ENCODE measurements at places on chromosomes 3 and 15.

DNA sequence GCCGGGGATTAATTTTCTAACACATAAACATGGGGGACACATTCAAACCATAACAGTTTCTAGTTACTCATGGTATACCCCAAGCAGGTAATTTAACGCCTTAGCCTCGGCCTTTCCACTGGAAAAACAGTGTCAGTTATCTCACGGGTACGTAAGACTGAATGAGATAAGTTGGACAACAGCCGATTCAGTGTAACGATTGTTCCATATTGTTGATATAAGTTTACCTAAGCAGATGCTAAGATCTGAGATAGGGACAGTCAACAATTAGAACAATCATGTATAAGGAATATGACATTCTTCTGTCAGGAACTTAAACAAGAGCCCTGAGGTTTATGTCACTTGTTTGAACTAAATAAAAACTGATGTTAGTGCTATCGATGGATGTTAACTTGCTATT is 130.8 kb downstream of the GHSR start:
- no peak for DNase-seq

DNA sequence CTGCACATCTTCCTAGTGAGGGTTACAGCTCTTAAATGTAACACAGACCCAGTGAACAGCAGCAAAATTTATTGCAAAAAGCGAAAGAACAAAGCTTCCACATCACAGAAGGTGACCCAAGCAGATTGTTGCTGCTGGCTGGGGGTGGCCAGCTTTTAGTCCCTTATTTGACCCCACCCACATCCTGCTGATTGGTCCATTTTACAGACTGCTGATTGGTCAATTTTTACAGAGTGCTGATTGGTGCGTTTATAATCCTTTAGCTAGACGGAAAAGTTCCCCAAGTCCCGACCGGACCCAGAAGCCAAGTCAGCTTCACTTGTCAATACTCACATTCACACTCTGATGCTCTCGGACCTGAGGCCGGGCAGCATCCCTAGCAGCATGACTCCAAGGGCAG is 154.5 kb upstream of the ATP10A start:
- no peak for DNase-seq

GRCh38 chr3:140394488-140395133 is 283.3 kb upstream of the TRIM42 start:
- no peak for DNase-seq

DNA sequence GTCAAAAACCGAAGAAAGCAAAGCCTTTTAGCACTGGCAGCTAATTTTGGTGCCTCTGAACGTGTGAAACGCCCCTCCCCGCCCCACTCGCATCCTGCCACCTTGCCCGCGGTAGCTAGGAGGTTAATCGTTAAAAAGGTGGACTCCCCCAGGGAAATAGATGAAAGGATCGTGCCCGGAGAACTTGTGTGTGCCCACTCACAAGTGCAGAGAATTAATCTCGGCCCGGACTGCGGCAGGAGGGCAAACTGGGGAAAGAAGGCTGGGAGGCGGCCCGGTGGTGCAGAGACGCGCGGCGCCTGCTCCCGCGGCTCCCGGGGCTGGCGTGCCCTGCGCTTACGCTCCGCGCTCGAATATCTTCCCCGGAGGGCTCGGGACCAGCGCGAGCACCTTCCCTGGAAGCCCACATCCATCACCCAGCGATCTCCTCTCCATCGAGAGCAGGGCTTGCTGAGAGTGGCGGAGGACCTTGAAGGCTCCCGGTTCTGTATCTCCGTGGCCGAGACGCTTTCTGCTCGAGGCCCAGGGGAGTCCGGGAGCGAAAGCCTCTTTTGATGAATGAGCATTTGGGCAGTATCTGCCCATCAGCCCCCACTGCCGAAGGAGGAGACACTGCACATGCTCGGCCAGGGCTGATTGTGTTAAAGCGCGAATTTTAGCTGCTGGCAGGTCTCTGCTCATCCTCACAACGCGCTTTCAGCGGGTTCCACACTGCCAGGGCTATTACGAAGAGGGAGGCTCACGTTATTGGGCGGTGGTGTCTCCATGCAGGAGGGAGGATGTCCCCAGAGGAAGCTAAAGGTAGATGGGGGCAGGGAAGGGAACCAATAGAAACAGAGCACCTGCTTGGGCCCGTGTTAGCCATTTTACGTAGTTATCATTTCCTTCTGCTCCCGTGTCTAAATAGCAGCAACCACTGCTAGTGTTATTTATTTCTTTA is 1.3 kb upstream of the SPTSSB start:
- no peak for DNase-seq

- no peak for DNase-seq
Observed at GRCh38 chr3:74165211-74165610, 449.2 kb downstream of the CNTN3 start.

GRCh38 chr3:7282988-7283387 is 422.1 kb downstream of the GRM7 start:
- no peak for DNase-seq

DNA sequence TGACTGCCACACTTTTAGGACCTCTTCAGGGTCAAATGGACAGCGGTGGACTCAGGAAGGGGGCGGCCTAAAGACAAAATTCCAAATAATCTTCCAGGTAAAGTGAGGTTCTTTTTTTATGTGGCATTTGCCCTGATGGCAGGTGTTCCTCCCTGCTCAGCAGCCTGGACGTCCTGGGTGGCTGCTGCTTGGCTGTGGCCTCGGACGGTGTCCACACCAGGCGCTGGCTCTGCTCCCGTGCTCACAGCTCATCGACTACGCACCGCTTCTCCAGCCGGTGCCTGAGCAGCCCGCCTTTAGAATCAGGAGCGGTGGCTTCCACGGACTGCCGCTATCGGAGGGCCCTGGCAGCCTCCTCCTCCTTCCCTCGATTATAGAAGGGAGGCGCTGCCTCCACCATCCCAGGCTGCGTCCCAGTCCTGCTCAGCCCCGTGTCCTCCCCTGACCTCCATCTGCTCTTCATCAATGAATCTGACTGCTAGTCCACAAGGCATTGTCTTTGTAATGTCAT is 41.9 kb downstream of the PCSK6 start:
- no peak for DNase-seq

DNA sequence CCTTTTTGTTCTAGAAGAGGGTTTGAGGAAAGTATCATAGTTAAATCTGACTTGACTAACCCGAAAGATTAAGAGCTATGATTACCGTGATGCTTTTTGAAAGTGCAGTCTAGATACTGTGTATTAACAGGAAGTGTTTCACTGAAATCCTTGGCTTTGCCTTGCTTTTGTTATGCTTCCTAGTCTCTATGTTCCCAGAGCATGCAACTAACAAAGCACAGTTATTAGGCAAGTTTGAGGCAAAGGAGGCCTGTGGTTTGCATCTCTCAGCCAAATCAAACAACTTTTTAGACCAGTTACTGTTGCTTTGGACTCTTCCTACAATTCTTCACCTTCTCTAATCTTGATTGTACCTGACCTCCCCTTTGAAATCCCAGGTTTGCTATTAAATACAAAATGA is 3.9 kb downstream of the LXN start:
- no peak for DNase-seq

DNA sequence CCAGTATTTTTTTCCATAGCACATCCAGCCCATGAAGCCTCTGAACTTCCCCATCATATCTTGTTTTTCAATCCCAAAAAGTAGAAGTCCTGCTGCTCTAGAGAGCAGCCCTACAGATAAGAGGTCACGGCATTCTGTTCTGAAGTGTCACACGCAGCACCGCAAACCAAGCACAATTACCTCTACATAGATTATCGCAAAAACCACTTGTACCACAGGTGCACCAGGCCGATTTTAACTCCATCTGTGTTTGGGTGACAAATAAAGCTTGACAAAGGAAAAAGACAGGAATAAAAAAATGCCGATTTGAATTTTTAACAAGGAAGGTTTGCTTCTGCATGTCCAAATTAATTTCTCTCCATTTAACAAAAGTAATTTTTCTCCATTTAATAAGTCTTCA is 113.7 kb downstream of the MYO5A start:
- no peak for DNase-seq

GRCh38 chr3:7744850-7745249 is 756.8 kb upstream of the LMCD1 start:
- no peak for DNase-seq

DNA sequence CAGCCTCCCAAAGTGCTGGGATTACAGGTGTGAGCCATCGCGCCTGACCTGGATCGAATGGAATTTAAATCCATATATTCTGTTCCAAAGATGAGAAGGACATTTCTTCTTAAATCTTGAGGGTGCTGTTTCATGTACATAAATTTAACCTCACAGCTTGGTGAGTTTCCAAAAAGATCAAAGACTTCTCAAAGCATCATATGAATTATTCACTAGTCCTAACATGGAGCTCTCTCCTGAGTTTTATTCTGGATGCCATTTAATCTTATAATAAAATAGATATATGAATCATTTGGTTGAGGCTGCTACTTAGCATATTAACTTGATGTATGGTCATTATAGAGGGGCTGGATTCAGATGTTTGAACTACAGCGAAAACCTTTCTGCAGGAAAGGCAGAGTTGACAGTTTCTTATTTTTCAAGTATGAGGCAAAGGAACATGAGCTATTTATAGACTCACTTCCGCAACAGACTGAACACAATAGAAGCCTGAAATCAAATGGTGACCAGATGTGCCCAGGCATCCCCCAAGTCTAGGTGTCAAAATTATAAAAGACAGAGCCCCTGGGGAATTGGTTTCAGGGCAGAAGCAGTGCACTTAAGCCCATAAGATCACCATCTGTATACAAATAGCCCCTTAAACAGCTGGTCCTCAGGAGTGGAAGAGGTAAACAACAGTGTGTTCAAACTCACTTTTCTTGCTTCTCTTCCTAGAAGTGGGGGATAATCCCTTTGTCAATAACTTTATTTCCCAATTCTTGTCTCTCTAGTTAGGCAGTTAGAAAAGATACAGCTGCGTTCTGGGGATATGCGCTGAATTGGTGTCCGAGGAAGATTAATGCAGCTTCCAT is 29.7 kb downstream of the STARD9 start:
- no peak for DNase-seq

DNA sequence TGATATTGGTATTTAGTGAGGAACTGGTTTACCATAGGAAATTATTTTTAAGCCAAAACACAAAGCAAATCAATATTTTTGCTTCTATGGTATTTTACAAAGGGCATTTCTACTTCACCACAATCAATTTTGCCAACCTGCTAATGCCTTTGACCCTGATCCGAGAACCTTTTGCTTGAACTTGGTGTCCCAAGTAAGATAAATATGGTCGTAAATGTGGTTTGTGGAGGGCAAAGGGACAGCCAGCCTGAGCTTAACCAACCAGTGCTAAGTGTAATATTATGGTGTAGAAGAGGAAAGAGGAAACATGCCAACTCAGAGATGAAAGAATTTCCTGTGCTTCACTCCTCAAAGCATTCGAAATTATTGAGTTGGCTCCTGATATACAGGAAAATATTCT is 148.4 kb downstream of the C3orf38 start:
- DNase-seq, result no peak

- no peak for DNase-seq
Observed at GRCh38 chr15:38300395-38300794, 47.8 kb downstream of the SPRED1 start.

- DNase-seq, result no peak
Observed at GRCh38 chr3:94159062-94159828, 96.4 kb downstream of the NSUN3 start.

GRCh38 chr3:20511863-20512505 is 326.0 kb upstream of the SGO1 start:
- DNase-seq, result peak; percentile 32

DNA sequence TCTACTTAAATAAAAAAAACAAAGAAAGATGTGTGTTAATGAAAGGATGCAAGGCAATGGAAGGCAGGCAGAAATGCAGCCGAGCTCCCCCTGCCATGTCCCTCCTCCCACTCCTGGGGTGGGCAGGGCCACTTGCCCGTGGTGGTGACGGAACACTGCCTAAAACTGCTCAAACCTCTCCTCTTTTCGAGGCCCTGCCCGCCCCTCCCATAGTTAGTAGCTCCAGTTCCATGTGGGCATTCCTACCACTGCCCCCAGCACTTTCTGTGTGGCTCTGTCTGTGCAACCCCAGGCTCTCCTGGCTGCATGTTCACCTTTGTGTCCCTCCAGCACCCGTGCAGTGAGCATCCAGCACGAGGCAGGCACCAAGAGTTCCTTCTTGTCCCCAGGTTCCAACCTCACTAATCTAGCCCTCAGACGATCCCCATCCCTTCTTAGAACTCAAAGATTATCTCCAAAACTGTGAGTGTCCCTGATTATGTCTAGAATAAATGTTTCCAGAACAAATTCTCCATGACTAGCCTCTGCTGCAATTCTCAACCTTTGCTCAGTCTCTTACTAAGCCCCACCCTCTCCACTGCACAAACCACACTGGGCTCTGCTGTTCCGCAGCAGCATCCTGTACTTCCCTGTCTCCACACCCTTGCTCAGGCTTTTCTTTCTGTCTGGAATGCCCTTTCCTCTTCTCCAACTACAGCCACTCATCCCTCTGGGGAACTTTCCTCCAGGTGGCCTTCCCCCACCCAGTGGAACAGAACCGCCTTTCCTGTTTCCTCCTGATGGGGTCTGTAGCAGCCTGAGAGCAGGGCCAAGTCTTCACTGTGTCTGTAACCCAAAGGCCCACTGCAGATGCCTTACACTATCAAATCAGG is 32.6 kb upstream of the SPTBN5 start:
- no peak for DNase-seq

GRCh38 chr15:59453474-59454215 is 15.7 kb downstream of the FAM81A start:
- DNase-seq, result no peak

- DNase-seq, result no peak
Observed at GRCh38 chr3:56811546-56812202, 9.9 kb upstream of the ARHGEF3 start.

GRCh38 chr3:31219131-31219843 is 313.4 kb upstream of the STT3B start:
- no peak for DNase-seq

GRCh38 chr3:190581041-190581541 is 67.2 kb downstream of the IL1RAP start:
- no peak for DNase-seq

GRCh38 chr3:73710340-73710739 is 85.6 kb upstream of the PDZRN3 start:
- DNase-seq, result no peak

- no peak for DNase-seq
Observed at GRCh38 chr3:132344666-132345280, 27.6 kb downstream of the ACP3 start.

DNA sequence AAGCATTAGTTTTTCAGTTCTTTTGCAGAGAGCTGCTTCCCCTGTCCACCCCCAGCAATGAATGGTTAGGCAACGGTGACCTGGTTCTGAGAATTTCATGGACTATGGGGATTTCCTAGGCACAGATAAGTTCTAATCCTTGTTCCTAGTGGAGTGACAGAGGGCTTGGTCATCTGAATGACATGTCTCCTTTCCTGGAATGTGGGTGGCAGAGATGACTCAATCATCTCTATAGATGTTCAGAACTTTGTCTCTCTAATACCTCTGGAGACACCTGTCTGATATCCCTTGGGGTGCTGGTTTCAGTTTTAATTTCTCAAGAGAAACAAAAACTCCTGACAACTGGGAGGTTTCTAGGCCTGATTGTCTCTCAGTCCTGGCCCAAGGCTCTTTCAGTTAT is 10.4 kb downstream of the PLA2G4E start:
- no peak for DNase-seq

DNA sequence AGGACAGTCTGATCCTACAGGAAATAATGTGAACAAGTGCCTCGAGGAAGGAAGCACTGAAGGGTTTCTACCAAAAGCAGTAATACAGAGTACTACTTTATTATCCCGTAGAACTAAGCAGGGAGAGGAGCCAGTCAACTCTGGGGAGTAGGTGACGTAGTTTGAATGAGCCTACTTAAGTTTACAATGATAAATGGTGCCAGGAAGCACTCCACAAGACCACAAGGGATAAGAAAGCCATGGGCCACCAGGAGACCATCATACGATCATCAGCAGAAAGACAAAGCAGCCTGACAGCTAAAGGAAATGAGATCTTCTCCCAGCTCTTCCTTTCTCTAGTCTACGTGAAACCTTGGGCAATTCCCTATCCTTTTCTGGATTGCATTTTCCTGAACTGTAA is 27.3 kb downstream of the SST start:
- no peak for DNase-seq
